Activated CD8-positive, alpha-beta memory T cell treated with anti-CD3 and anti-CD28 coated beads for 48 hours (primary cell): ENCODE measurements at places on chromosomes 5 and 9.

GRCh38 chr5:154753792-154754191 lies 1.4 kb upstream of the LARP1 start:
- DNase-seq, result no peak

GRCh38 chr9:114434878-114435311 lies 47.1 kb upstream of the AKNA start:
- DNase-seq, result no peak

GRCh38 chr9:110874963-110875674 lies 163.2 kb downstream of the LPAR1 start:
- no peak for DNase-seq

- DNase-seq, result no peak
Observed at GRCh38 chr5:65924366-65925043, 1.9 kb upstream of the ERBIN start.

GRCh38 chr9:126591922-126592321 lies 21.8 kb upstream of the LMX1B start:
- no peak for DNase-seq
